Liver (tissue), 10 donors: ENCODE measurements at places on chromosomes 1 and 21. TPM values are rescaled to one million over a fixed set of nuclear protein-coding genes. Genes with fewer than 3 reads are reported as not detected.

DSCAM gene
- 0.23 TPM for total RNA-seq

PIGM gene
- total RNA-seq = 3.8 TPM

ASPM gene
- total RNA-seq = 0.17 TPM

FALEC gene
- total RNA-seq = not detected

SLC35E2B gene
- 13.4 TPM for total RNA-seq

KRTAP19-3 gene
- not detected for total RNA-seq

RUNX3 gene
- 1.1 TPM for total RNA-seq

CELA2B gene
- total RNA-seq = not detected

DNA sequence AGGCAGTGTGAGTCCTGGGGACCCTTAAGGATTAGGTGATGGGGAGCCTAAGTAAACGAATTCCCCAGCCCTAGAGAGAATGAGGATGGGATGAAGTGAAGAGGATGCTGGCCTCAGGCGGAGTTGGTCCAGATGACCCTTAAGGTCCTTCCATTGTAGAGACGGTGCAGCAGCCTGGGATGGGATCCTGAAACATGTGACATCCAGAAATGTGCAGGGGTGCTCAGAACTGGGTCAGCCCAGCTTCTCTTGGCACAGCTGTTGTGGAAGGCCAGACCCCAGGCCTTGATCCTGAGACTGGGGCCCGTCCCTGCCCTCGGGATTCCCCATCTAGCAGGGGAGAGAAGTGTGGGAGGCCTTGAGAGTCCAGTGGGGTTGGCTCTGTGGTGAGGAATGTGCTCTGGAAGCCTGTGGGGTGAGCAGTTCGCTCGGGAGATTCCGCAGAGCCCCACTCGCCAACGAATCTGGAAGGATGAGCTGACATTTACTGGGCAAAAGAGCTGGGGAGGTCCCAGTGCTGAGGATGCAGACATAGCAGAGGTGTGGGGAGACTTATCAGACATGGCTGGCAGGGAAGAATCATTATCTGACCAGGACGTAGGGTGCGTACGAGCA, 28.1 kb downstream of the A3GALT2 start:
- no peak overlapping the region for H3K4me3 ChIP-seq
- H3K27ac ChIP-seq = no peak overlapping the region
- H3K4me1 ChIP-seq = peaks cover 5% of the 10 kb centered on the region
- DNase-seq = no peak
- H3K36me3 ChIP-seq = no peaks in the 10 kb centered on the region

- H3K27ac ChIP-seq = no peak overlapping the region
- H3K4me1 ChIP-seq = no peaks in the 10 kb centered on the region
- H3K36me3 ChIP-seq = no peaks in the 10 kb centered on the region
- no peak overlapping the region for H3K4me3 ChIP-seq
These were observed 135.1 kb downstream of the AK5 start for GRCh38 chr1:77416692-77417450.

- H3K4me3 ChIP-seq = no peak overlapping the region
- no peaks in the 10 kb centered on the region for H3K36me3 ChIP-seq
- peak overlapping the region; percentile 38 for H3K27ac ChIP-seq
- no peaks in the 10 kb centered on the region for H3K27me3 ChIP-seq
- DNase-seq = peak; percentile 57
These were observed 712 bp upstream of the LAMB3 start for GRCh38 chr1:209652873-209653401.

GRCh38 chr1:5730272-5731109, 261.7 kb downstream of the NPHP4 start:
- no peak overlapping the region for H3K27ac ChIP-seq
- H3K4me1 ChIP-seq = no peaks in the 10 kb centered on the region
- no peak overlapping the region for H3K4me3 ChIP-seq
- H3K27me3 ChIP-seq = no peaks in the 10 kb centered on the region

GRCh38 chr1:183586455-183586854, 3.8 kb downstream of the NCF2 start:
- DNase-seq = no peak
- H3K4me3 ChIP-seq = no peak overlapping the region
- H3K36me3 ChIP-seq = no peaks in the 10 kb centered on the region
- H3K27me3 ChIP-seq = no peaks in the 10 kb centered on the region

DNA sequence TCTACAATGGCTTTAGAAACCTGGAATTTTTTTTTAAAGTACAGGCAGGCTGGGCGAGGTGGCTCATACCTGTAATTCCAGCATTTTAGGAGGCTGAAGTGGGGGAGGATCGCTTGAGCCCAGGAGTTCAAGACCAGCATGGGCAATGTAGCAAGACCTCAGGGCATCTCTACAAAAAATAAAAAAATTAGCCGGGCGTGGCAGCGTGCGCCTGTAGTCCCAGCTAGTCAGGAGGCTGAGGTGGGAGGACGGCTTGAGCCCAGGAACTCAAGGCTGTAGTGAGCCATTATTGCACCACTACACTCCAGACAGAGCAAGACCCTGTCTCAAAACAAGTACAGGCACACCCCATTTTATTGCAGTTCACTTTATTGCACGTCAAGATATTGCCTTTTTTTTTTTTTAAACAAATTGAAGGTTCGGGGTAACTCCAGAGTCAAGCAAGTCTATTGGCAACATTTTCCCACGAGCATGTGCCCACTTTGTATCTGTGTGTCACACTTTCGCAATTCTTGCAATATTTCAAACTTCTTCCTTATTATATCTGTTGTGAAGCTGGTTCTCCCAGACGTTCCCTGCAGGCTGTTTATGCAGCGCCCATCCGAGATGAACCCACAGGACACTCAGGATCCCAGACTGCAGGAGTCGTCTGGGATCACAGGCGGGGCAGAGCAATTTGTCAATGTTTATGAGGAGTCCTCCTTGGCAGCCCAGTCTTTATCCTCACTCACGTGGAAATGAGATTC, 4.7 kb downstream of the HES2 start:
- no peak for DNase-seq
- H3K27me3 ChIP-seq = no peaks in the 10 kb centered on the region
- peaks cover 27% of the 10 kb centered on the region for H3K4me1 ChIP-seq
- H3K4me3 ChIP-seq = no peak overlapping the region
- no peak overlapping the region for H3K27ac ChIP-seq
- no peaks in the 10 kb centered on the region for H3K36me3 ChIP-seq

- H3K36me3 ChIP-seq = no peaks in the 10 kb centered on the region
- no peak overlapping the region for H3K4me3 ChIP-seq
- no peaks in the 10 kb centered on the region for H3K4me1 ChIP-seq
- H3K27me3 ChIP-seq = no peaks in the 10 kb centered on the region
- H3K27ac ChIP-seq = no peak overlapping the region
- DNase-seq = no peak
These were observed 387.3 kb downstream of the LMX1A start for GRCh38 chr1:164969253-164969652.

- H3K27me3 ChIP-seq = no peaks in the 10 kb centered on the region
- no peak overlapping the region for H3K27ac ChIP-seq
- no peaks in the 10 kb centered on the region for H3K4me1 ChIP-seq
- no peaks in the 10 kb centered on the region for H3K36me3 ChIP-seq
- H3K4me3 ChIP-seq = no peak overlapping the region
These were observed 415.5 kb downstream of the NUF2 start for GRCh38 chr1:163737261-163737660.

DNA sequence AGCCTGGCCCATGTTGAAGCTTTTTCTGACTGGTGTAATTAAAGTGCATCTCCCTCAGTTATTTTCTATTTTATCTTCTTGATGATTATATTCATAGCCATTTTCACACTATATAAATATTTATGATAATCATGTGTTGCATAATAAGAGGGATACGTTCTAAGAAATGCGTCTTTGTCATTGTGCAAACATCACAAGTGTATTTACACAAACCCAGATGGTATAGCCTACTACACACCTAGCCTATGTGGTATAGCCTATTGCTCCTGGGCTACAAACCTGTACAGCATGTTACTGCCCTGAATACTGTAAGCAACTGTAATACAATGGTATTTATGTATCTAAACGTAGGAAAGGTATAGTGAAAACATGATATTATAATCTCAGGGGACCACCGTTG, 88.1 kb downstream of the BACH1 start:
- H3K27ac ChIP-seq = no peak overlapping the region
- H3K36me3 ChIP-seq = no peaks in the 10 kb centered on the region
- DNase-seq = no peak

- no peak overlapping the region for H3K4me3 ChIP-seq
- H3K27ac ChIP-seq = no peak overlapping the region
- no peaks in the 10 kb centered on the region for H3K4me1 ChIP-seq
- no peaks in the 10 kb centered on the region for H3K27me3 ChIP-seq
- DNase-seq = no peak
- H3K36me3 ChIP-seq = no peaks in the 10 kb centered on the region
These were observed 299.8 kb downstream of the DUSP10 start for GRCh38 chr1:221442056-221442455.

GRCh38 chr1:57072401-57073110, 106.7 kb upstream of the C8B start:
- no peaks in the 10 kb centered on the region for H3K36me3 ChIP-seq
- no peaks in the 10 kb centered on the region for H3K4me1 ChIP-seq
- H3K27me3 ChIP-seq = no peaks in the 10 kb centered on the region
- DNase-seq = no peak
- no peak overlapping the region for H3K27ac ChIP-seq
- H3K4me3 ChIP-seq = no peak overlapping the region

DNA sequence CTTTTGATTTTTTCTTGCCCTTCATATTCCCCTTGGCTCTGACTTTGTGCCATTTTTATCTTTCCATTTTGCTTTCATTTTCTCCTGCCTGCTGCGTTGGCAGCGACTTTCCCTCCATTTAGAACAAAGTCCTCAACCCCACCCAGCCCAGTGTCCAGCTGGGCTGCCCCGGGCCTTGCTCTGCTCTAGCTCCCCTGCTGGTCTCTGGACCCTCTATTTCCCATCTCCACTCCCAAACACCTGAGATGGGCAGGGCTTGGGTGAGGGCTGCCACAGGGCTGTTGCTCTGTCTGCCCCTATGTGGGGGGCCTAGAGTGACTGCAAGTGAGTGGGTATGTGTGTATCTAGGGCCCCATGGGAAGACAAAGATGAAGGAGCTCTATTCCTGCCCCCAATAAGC, 7.3 kb upstream of the ADAM15 start:
- no peaks in the 10 kb centered on the region for H3K27me3 ChIP-seq
- H3K4me3 ChIP-seq = no peak overlapping the region
- DNase-seq = no peak
- no peaks in the 10 kb centered on the region for H3K36me3 ChIP-seq

GRCh38 chr1:16618719-16619118, 5.4 kb upstream of the NBPF1 start:
- no peak for DNase-seq
- peaks cover 14% of the 10 kb centered on the region for H3K4me1 ChIP-seq
- H3K4me3 ChIP-seq = no peak overlapping the region

- no peak for DNase-seq
- H3K27ac ChIP-seq = no peak overlapping the region
- H3K4me1 ChIP-seq = peaks cover 21% of the 10 kb centered on the region
- H3K27me3 ChIP-seq = no peaks in the 10 kb centered on the region
These were observed 5.2 kb downstream of the ADAMTS5 start for GRCh38 chr21:26961698-26962097.

DNA sequence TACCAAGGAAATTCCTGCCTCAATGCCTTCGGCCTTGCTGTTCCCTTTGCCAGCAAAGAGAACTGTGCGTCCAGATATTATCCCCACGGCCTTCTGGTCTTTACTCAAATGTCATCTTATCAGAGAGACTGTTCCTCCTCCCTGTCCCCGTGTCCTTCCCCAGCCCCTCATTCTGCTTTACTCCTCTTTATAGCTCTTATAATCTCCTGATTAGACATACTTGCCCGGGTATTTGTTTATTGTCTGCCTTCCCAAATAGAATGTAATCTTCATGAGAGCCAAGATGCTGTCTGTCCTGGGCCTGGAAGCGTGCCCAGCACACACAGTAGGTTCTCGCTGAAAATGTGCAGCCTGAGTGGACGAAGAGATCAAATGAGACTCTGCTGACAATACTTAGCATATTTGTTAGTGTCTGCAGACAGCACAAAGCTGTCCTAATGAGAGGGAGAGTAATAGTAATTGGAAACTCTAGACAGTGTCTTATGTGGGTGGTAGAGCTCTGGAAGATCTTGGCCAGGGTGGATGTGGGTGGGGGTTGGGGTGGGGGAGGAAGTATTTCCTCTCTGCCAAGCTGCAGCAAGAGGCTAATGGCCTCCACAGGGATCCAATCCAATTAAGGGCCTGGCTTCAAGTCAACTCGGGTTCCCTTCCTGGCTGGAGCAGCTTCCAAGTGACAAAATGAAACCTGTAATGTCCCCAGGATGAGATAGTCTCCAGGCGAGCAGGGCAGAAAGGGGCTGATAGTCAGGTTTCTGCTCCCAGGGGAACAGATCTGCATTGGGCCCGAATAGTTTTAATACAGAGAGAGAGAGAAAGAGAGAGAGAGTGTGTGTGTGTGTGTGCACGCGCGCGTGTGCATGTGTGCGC, 9.5 kb upstream of the CLIC4 start:
- peak overlapping the region; percentile 71 for H3K27ac ChIP-seq
- H3K4me1 ChIP-seq = peaks cover 2% of the 10 kb centered on the region
- H3K27me3 ChIP-seq = no peaks in the 10 kb centered on the region
- H3K36me3 ChIP-seq = no peaks in the 10 kb centered on the region

DNA sequence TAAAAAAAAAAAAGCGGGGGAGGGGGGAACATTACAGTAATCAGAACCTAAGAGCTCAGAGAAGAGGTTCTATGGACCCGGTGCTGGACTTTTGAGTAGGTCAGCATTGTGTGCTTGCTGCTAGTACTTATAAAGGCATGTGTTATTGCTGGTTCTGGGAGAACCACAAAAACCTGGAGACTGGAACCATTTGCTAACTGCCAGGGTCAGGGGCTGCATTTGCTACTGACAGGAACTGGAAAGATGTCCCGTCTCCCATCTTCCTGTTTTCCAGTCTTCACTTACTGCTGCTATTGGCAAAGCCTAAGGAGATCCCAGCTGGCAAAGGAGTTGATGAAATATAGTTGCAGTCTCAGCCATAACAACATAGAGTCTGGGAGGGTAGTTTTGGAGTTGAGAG, 4.3 kb downstream of the RNF2 start:
- DNase-seq = no peak
- H3K4me1 ChIP-seq = peaks cover 19% of the 10 kb centered on the region
- H3K36me3 ChIP-seq = no peaks in the 10 kb centered on the region
- H3K27me3 ChIP-seq = no peaks in the 10 kb centered on the region

GRCh38 chr1:94063379-94063778, 57.6 kb downstream of the ABCA4 start:
- no peak for DNase-seq
- H3K27ac ChIP-seq = peak overlapping the region; percentile 23
- H3K36me3 ChIP-seq = no peaks in the 10 kb centered on the region
- peaks cover 14% of the 10 kb centered on the region for H3K4me1 ChIP-seq

- no peak overlapping the region for H3K4me3 ChIP-seq
- no peaks in the 10 kb centered on the region for H3K27me3 ChIP-seq
- DNase-seq = no peak
- no peak overlapping the region for H3K27ac ChIP-seq
- H3K36me3 ChIP-seq = peaks cover 14% of the 10 kb centered on the region
These were observed 10.9 kb downstream of the POMGNT1 start for GRCh38 chr1:46187106-46187869.
